ENCODE measurements at places on chromosomes 3 and 15.

GRCh38 chr15:66644000-66644787 lies 57.8 kb upstream of the SMAD6 start:
- no peak for DNase-seq

DNA sequence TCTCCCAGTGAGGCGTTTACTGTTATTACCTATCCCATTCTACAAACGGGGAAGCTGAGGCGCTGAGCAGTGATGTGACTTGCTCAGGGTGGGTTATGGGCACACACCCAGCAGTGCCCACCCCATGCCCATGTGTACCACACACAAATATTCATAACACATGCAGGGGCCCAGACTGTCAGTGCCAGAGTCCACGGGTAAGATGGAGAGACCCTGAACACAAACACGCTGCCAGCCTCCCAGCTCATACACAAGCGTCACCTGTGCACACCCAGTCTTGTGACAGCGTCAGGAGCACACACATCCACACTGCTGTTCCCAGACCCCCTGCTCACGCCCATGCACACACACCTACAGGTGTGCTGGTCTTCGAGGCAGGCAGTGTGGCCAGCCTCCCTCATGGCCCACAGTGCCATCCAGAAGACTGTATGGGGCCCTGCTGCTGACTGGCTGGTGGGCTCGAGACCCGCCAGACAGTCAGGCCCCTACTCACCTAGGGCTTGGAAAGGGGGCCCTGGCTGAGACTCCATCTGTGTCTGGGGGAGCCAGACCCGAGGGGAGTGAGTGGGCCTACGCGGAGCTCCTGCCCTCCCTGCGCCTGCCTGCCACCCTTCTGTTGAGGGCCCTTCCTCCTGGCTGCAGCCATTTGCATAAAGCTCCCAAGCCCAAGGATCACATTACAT lies 39.4 kb downstream of the DNAJB8 start:
- no peak for DNase-seq

DNA sequence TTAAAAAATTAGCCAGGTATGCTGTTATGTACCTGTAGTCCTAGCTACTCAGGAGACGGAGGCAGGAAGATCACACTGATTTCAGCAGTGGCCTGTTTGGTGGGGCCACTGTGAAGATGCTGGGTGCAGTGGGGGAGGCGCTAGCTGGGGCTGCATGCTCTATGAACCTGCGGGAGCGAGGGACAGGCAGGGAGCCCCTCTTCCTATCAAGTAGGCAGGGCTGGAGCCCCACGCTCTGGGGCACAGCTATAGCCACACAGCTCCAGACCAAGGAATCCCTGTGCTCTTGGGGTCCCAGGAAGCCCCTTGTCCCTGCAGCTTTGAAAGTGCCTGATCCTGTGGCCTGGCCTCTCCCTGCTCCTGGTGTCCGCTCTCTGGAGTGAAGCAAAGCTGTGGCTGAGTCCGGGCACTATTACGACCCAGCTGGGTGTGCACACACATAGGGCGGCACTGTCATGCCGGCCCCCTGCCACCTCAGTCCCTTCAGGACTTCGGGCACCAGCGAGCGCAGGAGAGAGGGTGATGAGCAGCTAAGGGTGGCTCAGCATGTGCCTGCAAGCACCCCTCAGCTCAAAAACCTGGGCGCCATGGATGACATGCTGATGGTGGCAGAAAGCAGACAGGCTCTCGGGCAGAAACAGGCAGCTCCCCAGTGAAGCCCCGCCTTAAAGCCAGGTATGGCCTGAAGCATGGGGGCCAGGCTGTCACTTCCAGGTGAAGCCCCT lies 262.6 kb downstream of the TBC1D5 start:
- DNase-seq, result no peak

- DNase-seq, result no peak
Measured at GRCh38 chr3:23086331-23086730, 116.8 kb upstream of the UBE2E2 start.

DNA sequence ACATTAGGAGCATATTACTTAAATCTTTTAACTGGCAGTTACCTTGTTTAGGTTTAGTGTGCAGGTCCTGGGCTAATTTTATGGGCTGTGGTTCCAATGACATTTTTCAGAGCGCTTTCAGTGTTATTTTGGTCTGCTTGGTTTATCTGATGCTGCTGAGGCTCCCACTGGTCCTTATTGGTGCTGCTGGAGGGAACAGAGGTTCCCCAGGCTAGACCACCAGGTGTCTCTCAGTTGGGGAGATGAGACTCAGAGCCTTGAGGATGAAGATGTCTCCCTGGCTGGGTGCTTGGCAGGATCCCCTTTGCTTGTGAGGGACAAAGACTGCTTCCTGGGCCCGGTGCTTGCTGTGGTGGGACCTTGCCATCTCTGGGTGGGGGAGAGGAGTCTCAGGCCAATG lies 28.3 kb upstream of the TASOR start:
- no peak for DNase-seq
